ENCODE measurements at places on chromosomes 7 and 10. TPM values are rescaled to one million over a fixed set of nuclear protein-coding genes. Genes with fewer than 3 reads are reported as not detected.

DNA sequence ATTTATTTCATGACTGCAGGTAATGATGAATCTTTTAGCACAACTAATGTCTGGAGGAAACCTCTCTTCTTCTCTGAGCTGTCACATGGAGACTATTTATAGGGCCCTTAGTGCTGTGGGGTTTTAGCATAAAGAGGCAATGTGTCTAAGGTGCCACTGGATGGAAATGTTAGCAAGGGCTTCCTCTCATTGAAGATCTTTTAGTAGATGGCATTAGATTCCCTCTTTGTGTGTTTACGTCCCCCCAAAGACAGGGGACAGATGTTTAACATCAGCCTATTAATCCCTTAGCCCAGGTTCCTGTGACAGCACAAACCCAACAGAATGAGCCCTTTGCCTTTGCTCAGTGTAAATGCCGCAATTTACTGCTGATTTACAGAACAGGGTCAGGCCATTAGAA is 208.6 kb downstream of the SKAP2 start:
- no peak for DNase-seq

GRCh38 chr10:14254368-14254767 is 76.4 kb downstream of the FRMD4A start:
- no peak for DNase-seq

DNA sequence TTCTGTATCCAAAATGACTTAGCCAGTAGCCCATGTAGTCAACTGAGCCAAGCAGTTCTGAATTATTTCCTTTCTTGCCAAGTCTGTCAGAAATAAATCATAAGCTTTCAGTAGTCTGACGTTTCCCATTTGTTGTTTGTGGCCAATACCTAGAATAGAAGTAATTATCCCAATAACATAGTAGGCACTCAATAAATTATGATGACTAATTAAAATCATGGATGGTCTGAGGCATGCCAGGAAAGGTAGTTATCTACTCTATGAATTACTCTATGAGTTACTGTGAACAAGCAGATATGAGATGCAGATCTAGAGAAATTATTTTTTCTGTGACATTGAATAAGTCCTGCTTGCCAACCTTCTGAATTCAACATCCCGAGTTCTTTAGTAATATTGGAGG is 2.3 kb downstream of the CABCOCO1 start:
- no peak for DNase-seq

GRCh38 chr10:129779126-129780111 is 184.7 kb downstream of the EBF3 start:
- DNase-seq: no peak

- DNase-seq: no peak
Observed at GRCh38 chr10:120962756-120963593, 111.8 kb downstream of the WDR11 start.

DNA sequence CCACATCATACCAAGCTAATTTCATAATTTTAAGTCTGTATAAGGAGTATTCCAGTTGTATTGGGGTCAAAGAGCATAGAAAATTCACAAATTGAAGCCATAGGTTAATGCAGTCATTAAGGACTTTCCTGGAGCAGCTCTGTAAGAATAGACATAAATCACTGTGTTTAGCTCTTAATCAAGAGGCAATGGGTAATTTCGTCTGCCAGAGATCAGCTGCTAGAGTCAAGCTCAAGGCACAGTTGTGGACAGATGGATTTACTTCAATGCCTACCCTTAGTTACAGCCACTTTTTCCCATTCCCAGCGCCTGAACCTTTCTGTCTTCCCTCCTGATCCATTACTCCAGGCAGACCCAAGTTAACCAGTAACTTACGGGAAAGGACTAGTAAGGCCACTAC is 40.6 kb upstream of the AGBL3 start:
- DNase-seq: no peak

DNA sequence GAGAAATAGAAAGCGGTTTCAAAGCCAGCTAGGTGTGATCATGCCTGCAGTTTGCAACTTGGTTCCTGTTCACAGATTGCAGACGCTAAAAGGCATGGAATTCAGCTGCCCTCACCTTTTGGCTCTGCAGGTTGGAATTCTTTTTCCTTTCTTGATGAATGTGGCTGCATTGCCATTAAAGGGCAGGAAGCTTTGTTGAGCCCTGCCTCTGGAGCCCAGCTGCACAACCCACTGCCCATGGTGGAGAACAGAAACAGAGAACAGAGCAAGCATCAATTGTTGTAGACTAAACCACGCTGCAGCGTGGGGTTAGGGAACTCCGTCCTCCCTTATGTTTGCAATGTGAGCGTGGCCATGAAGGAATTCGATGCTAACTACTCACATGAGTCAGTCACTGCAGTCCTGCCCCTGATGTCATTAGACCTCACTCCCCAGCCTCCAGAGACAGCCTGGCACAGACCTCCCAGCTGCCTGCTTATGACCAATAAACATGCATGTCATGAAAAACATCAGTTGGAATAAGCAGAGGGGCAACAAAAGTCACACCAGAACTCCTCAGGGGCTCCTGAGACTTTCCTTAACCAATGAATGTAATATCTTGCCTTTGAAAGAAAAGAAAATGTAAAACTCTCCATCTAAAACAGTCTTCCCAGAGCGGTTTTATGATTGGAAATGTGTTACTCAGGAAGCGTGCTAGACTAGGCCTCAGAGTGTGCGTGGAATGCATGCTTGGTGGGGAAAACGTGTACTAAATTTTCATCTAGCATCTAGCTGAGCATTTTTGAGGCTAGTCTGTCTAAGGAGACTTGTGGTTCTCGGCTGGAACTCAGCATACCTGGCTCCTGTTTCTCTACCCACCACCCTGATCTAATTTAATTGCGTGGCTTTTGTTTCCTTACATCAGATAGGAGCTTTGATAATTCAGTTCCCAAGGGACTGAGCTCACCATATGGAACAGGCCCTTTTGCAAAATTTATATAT is 232.2 kb downstream of the KIAA1217 start:
- DNase-seq: no peak

DNA sequence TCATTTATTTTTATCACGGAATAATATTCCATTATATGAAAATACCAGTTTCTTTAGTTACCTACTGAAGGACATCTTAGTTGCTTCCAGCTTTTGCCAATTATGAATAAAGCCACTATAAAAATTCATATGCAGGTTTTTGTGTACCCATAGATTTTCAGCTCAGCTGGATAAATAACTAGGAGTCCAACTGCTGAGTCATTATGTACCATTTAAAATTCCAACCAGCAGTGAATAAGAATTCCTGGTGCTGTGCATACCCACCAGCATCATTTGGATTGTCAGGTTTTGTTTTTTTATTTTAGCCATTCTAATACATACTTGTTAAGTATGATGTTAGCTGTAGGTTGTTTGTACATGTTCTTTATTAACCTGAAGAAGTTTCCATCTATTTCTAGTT is 14.5 kb downstream of the FAM24B start:
- no peak for DNase-seq

- no peak for DNase-seq
Observed at GRCh38 chr7:113282875-113283274, 164.5 kb upstream of the SMIM30 start.

DNA sequence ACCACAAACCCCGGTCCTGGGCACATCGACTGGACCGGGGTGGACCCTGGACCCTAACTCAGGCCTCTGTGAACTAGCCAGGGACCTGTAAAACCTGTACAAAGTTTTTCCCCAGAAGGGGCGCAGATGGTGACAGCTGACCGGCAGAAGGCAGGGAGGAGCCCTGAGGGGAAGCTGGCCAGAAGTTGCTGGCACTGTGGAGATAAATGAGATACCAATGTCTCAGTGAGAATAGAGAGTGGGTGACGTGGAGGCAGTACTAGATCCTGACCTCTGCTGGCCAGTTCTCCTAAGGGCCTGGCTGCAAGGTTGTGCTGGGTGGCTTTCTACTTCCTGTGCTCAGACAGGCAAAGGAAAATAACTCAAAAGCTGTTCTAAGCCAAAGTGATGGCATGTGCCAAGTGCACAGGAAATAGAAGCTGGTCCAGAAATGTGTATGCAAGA is 10.6 kb upstream of the TSPAN14 start:
- DNase-seq: no peak

DNA sequence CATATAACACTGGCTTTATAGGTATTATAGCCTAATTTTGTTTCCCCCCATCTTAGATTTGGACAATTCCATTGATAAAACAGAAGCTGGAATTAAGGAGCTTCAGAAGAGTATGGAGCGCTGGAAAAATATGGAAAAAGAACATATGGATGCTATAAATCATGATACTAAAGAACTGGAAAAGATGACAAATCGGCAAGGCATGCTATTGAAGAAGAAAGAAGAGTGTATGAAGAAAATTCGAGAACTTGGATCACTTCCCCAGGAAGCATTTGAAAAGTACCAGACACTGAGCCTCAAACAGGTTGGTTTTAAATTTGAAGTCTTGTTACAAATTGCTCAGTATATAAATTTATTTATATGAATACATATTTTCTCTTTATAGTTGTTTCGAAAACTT is 34.1 kb downstream of the SMC3 start:
- DNase-seq: no peak

- DNase-seq: peak; percentile 83
Observed at GRCh38 chr7:128405471-128406313, 4.1 kb downstream of the IMPDH1 start.

DNA sequence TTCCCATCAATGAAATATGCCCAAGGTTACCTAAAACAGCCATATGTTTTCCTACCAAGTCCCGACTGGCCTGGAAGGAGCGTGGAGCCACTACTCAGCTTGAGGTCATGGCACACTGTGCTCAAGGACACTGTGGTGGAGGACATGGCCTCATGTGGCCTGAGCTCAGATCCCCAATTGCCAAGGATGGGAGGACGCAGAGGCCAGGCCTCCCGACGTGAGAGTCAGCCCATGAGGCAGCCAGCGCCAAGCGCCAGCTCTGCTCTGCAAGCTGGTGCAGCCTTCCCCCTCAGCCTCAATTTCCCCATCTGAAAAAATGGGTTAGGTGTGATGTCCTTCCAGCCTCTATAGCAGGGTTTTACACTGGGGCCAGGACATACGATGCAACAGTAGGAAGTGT is 302.6 kb downstream of the CALN1 start:
- no peak for DNase-seq

GRCh38 chr7:98802088-98802780 is 67.6 kb downstream of the TMEM130 start:
- peak; percentile 54 for DNase-seq

DNA sequence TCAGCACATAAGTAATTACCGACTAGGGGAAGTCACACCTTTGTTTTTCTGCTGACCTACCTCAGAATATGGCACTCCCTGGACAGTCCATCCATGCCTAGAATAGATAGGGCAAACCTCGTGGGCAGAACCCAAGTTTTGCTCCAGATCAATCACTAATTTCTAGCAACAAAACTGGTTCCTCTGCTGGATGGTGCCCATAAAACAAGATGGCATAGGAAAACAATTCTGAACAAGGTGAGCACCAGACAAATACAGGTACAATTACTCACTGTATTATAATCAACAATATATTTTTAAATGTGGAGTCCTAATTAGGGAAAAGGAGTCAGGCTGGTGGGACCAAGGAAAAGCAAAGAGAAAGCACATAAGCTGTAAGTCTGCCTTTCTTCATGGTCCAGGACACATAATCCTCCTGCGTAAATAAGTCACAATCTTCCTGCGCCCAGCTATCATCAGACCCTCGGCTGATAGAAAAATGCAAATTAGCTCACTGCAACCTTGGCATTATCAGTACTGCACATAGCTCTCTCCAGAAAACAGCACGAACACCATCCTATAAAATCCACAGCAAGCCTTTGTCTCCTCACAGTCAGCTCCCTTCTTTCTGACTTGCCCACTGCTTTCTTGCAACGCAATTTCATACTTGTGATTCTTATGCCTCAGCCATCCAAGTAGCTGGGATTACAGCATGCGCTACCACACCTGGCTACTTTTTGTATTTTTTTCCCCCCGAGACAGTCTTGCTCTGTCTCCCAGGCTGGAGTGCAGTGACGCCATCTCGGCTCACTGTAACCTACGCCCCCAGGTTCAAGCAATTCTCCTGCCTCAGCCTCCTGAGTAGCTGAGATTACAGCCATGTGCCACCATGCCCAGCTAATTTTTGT is 15.1 kb downstream of the URGCP start:
- no peak for DNase-seq

DNA sequence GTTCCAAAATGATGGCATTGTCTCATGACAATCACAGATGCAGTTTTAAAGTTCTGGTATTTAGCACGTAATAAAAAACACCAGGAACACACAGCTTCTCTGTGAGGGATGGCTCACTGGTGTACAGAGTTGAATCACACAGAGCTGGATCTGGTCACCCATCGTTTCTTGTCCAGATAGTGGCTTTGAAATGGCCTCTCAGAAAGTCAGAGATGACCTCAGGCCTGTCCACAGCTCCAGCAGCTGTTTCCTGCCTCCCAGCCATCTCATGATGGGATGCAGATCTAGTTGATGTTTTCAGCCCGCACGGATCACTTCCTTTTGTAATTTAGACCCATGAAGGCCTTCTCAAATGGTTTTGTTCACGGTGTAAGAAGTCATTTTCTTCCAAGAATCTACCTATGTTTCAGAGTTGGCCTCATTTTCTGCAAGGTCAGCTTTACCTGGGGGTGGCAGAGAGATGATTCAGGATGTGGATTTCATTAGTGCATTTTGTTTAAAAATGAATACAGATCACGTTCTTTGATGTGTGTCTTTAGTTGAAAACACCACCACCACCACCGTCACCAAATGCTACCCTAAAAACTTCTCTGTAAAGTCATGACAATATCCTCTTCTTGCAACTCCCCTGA is 166.2 kb downstream of the SNX10 start:
- DNase-seq: no peak

- DNase-seq: no peak
Observed at GRCh38 chr10:62710182-62710581, 94.3 kb upstream of the ADO start.

- no peak for DNase-seq
Observed at GRCh38 chr10:24793648-24794379, 70.1 kb upstream of the ARHGAP21 start.

DNA sequence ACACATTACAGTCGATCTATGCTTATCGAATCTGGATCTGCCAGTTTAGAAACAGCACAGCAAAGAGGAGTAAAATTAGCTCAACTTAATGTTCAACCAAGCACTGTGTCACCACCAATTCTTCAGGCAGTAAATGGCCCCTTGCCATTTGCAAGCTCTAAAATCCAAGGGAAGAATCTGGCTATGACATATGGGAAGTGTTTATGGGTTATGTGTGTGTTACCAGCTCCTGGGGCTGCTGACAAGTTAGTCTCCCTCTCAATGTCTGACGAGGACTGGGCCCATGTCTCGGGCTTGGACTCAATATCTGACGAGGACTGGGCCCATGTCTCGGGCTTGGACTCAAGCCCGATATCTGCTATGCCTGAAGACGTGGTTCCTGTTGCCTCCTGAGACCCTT is 5.7 kb upstream of the ITIH2 start:
- DNase-seq: no peak

CYP3A4 gene
- not detected for total RNA-seq

CLRN3 gene
- not detected for total RNA-seq

GSTO2 gene
- 0.85 TPM for total RNA-seq

NRG3 gene
- total RNA-seq: 1.9 TPM

ARMH3 gene
- 59.5 TPM for total RNA-seq

ADCY1 gene
- total RNA-seq: 3.0 TPM

CYP26C1 gene
- total RNA-seq: not detected

PRR15 gene
- total RNA-seq: 0.53 TPM

RSBN1L gene
- 13.1 TPM for total RNA-seq

PDE6C gene
- not detected for total RNA-seq

GRID2IP gene
- not detected for total RNA-seq

PRF1 gene
- total RNA-seq: 2.5 TPM

Data from right cardiac atrium (tissue), 5 donors.